Motor neuron (in vitro differentiated cells): ENCODE measurements at places on chromosomes 16 and 17. TPM values are rescaled to one million over a fixed set of nuclear protein-coding genes. Genes with fewer than 3 reads are reported as not detected.
A peak's percentile ranks its signal among the peaks of the same experiment; 100 is the strongest.

The LPO gene
- total RNA-seq, result 0.23 and 0.26 TPM in 2 replicates

The HOXB1 gene
- 0.22 and 1.5 TPM in 2 replicates for total RNA-seq

GRCh38 chr16:85803570-85803969 lies 4.1 kb downstream of the COX4I1 start:
- ATAC-seq, result no peak

The TBC1D3C gene
- 0.54 TPM in 1 of 2 replicates, not detected in the other for total RNA-seq

The CLEC10A gene
- not detected in 2 replicates for total RNA-seq

The OR1A1 gene
- total RNA-seq, result 0.29 and 0.52 TPM in 2 replicates

GRCh38 chr17:34236281-34236892 lies 18.7 kb upstream of the CCL2 start:
- no peak for ATAC-seq

DNA sequence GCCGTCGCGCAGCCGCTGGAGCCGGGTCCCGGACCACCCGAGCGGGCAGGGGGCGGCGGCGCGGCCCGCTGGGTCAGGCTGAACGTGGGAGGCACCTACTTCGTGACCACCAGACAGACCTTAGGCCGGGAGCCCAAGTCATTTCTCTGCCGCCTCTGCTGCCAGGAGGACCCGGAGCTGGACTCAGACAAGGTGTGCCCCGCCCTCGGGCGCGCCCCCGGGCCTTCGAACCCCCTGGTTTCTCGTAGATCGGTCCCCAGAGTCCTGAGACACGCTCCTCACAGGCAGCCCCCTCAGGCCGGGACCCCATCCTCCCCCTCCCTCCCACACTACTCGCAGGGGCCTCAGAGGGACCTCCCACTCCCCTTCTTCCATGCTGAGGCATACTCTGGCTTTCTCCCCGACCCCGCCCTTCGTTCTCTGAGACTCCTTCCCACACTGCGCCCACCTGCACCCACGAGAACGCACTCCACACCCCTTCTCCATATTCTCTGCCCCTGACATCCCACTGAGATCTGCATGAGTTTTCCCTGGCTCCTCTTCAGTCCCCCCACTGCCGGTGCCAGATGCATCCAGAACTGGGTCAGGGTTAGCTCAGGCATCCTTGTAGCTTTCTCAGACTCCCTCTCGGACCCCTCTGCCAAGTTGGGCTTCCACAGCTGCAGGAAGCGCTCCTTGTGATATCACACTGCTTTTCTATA lies 523 bp downstream of the KCTD2 start:
- ATAC-seq, result peak; percentile 36

GRCh38 chr16:4313563-4314531 lies 2.0 kb upstream of the GLIS2 start:
- no peak for ATAC-seq

The GCGR gene
- 0.14 and 1.1 TPM in 2 replicates for total RNA-seq

GRCh38 chr17:238964-239259 lies 57.5 kb upstream of the DOC2B start:
- ATAC-seq, result no peak

GRCh38 chr17:44223541-44224071 lies 4.1 kb upstream of the UBTF start:
- ATAC-seq, result no peak

The PPM1D gene
- total RNA-seq, result 22.1 and 23.9 TPM in 2 replicates

DNA sequence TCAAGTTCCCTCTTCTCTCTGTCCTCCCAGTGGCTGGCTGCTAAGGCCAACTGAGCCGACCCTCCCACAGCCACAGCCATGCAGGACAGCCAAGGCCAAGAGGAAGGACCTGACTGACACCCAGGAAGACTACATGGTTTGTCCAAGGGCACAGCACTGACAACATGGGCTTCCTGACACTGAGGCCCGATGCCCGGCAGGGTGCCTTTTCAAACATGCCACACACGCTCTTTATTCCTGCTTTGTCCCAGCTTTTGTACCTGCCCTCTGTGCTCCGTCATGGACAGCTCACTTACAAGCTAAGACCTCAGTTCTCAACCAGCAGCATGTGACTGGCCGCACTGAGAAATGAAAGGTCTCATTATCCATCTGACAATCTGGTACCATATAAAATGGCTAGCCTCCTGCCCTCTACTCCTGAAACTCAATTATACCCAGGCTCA lies 45.8 kb downstream of the TEX2 start:
- ATAC-seq, result no peak

- no peak for ATAC-seq
Measured at GRCh38 chr16:21100447-21100846, 50.2 kb downstream of the DNAH3 start.

DNA sequence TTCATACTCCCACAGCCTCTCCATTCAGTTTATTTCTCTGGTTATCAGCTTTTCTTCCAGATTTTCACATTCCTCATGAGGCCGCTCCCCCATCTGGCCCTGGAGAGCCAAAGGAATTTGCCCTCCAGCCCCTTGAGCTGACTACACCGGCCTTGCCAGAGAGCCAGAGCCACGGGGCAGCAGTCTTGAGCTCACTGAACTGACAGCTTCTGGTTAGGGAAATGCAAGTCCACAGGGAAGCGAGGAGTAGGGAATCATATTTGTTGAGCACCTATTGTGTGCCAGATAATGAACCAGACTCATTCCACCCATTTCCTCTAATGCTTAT lies 102.4 kb downstream of the ABCC12 start:
- ATAC-seq, result peak; percentile 76

DNA sequence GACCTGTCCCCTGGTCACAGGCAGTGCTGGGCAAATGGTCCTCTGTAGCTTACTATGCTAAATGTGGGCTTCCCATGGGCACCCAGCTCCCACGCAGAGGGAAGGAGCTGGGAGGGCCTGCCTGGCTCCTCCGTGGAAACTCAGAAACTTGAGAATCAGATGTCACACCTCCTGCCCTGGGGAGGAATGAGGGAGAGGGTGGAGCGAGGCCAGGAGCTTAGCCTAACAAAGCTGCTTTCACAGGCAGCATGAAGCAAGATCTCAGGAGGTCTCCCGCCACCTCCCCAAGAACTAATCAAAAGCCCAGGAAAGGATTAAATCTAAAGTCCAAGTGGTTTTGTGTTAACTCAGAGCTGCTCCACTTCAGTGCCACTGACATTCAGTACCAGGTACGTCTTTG lies 33.6 kb upstream of the XYLT2 start:
- ATAC-seq, result no peak

- ATAC-seq, result no peak
Measured at GRCh38 chr16:57301126-57301817, 16.8 kb upstream of the PLLP start.

- peak; percentile 16 for ATAC-seq
Measured at GRCh38 chr17:49514071-49514721, 19.1 kb downstream of the NGFR start.

DNA sequence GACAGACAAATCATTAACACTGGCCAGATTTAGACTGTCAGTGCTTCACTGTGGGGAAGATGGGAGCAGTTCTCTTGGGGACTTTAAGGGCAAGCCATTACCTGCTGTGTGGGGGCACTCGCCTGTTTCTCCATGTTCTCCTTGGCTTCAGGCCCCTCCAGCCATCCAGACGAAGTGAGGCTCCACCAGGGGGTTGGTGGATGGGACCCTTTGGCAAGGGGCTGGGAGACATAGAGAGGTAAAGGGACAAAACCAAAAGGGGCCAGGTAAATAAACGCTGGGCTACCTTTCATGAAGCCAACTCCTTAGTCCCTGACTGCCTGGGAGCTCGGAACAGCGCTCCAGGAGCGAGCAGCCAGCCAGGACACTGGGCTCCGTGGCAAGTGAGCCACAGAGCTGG lies 14.0 kb downstream of the TBX4 start:
- ATAC-seq, result no peak

The CD79B gene
- total RNA-seq, result 1.9 and 3.2 TPM in 2 replicates

GRCh38 chr16:7086822-7087616 lies 245.6 kb upstream of the RBFOX1 start:
- ATAC-seq, result peak; percentile 16

DNA sequence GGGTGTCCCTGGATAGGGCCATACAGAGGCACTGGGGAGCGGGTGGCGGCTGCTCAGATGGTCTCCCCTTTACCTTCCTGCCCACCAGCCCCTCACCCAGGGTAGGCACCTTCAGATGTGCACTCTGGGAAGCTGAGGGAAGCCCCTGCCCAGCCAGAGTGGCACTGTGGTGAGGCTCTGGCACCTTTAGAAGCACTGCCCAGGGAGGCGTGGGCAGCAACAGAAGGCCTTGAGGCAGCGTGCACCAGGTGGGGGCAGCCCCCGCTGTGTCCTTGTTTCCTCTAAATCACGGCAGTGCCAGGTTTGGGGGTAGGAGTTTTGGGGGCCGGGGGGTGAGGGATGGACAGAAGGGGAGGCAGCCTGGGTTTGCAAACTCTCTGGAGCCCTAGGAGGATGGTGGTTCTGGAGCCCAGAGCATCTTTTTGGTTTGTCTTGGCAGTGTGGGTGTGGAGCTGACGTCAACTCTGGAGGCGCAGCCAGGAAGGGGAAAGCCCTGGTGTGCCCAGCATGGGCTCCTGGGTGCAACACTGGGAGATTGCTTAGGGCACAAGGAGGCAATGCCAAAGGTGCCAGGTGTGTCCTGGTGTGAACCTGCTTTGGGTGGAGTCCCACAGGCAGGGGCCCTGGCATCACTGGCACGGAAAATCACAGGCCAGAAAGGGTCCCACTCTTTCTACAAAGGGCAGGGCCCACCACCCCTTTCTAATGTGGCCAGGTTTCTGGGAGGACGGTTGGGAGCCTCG lies 23.1 kb upstream of the CDC42EP4 start:
- ATAC-seq, result no peak

- peak; percentile 68 for ATAC-seq
Measured at GRCh38 chr16:35391328-35391727, 1931.9 kb downstream of the TP53TG3F start.

GRCh38 chr17:75647061-75647460 lies 13.8 kb downstream of the SMIM5 start:
- no peak for ATAC-seq

DNA sequence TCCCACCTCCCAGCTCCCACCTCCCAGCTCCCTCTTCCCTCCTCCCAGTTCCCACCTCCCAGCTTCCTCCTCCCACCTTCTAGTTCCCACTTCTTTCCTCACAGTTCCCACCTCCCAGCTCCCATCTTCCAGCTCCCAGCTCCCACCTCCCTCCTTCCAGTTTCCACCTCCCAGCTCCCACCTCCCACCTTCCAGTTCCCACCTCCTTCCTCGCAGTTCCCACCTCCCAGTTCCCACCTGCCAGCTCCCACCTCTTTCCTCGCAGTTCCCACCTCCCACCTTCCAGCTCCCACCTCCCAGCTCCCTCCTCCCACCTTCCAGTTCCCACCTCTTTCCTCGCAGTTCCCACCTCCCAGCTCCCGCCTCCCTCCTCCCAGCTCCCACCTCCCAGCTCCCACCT lies 10.4 kb upstream of the MC1R start:
- ATAC-seq, result no peak

DNA sequence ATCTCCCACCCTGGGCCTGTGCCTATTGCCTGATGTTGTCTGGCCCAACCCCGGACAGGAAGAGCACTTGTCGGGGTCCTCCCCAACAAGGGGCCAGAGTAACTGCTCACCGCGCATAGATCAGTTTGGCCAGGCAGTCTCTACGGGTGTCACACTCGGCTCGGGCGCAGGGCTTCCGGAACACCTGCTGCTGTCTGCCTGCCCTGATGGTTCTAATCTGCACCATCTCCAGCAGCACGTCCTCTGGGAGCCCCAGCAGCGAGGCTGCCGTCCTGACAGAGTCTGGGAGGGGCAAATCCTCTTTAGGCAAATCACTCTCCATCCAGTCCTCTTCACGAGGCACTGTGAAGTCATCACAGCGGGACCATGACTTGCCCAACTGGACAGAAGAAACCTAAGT lies 24.0 kb downstream of the MYO19 start:
- no peak for ATAC-seq

DNA sequence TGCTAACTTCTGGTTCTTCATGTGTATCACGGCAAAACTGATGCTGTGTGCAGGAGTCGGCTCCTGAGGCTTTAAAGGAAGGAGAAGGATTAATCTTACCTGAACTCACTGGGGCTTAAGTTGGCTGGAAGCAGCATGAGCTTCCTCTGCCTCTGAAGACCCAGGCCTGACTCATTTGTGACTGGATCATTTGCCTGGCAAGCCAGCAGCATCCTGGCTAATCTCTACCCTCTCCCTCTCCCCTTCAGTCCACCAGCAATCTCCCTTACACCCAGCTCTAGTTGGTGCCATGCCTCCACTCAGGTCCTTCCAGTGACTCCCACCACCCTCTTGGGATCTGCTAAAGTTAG lies 150.3 kb downstream of the IRX3 start:
- ATAC-seq, result no peak

The KATNIP gene
- 9.0 and 9.4 TPM in 2 replicates for total RNA-seq

The TMEM97 gene
- total RNA-seq, result 92.7 and 93.4 TPM in 2 replicates

The ABCA3 gene
- 11.4 and 13.4 TPM in 2 replicates for total RNA-seq

DNA sequence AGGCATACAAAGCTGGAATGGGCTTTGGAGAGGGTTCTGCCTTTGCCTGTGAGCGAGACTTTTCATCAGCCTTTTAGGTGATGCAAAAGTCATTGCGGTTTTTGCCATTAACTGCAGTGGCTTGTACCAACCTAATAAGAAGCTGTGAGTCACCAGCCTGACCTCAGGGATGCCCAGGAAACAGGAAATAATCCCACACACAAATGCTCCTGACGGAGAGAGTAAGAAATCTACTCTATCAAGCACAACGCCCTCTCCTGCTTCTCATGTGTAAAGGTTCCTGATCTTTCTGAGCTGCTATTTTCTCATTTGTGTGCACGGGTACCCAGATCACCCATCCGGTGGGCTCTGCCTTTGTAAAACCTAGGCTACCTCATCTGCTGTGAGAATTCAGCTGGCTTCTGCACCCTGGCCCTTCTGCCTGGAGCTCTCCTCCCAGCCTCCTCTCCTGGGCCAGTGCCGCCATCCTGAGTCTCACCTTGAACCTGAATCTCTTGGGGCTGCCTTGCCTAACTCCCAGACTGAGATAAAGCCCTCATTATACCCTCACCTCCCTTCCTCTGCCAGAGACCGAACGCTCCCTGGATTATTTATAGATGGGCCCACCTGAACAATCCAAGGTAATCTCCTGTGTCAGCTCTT lies 299.7 kb downstream of the C16orf95 start:
- peak; percentile 93 for ATAC-seq

DNA sequence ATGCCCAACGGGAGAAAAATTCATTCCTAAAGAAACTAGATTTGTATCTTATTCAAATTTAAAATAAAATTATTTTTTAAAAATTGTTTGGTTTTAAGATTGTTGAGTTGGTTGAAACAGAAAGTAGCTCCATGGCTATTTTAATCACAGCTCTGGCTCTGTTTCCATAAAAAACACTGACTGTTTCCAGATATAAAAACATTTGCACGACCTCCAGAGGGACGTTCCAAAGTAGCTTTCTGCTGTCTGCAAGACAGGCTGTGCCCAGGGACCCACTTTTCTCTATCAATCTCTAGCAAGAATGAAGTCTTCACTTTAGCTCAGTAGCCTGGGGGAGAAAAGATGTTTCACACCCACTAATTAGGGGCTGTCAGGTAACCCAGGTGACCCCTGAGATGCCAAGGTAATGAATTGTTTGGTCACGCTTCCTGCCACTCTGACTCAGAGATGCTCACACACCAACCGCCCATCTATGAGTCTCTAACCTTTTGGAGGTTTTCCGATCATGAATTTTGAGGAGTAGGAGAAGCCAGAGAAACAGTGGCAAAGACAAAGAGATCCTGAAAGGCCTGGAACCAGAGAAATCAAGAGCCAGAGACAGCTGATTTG lies 220.1 kb upstream of the SOX9 start:
- ATAC-seq, result no peak
